ENCODE measurements at places on chromosomes 2 and 18. TPM values are rescaled to one million over a fixed set of nuclear protein-coding genes. Genes with fewer than 3 reads are reported as not detected.

- no peak overlapping the region for H3K27ac ChIP-seq
- H3K27me3 ChIP-seq, result peaks cover 34% of the 10 kb centered on the region
- H3K4me3 ChIP-seq, result no peak overlapping the region
- no peaks in the 10 kb centered on the region for H3K36me3 ChIP-seq
- DNase-seq, result no peak
Observed at GRCh38 chr2:101364878-101365277, 22.4 kb downstream of the CREG2 start.

Gene RESP18
- total RNA-seq, result not detected

Gene INHA
- total RNA-seq, result 0.54 TPM

GRCh38 chr2:236844711-236845110 is 241.0 kb upstream of the COPS8 start:
- no peak for DNase-seq
- no peak overlapping the region for H3K27ac ChIP-seq
- peaks cover 17% of the 10 kb centered on the region for H3K27me3 ChIP-seq
- no peak overlapping the region for H3K4me3 ChIP-seq
- H3K4me1 ChIP-seq, result no peaks in the 10 kb centered on the region

- H3K36me3 ChIP-seq, result no peaks in the 10 kb centered on the region
- H3K27me3 ChIP-seq, result no peaks in the 10 kb centered on the region
- no peak overlapping the region for H3K4me3 ChIP-seq
- DNase-seq, result no peak
- H3K4me1 ChIP-seq, result no peaks in the 10 kb centered on the region
Observed at GRCh38 chr2:151576080-151576479, 158.2 kb downstream of the NEB start.

Gene EDAR
- total RNA-seq, result not detected

Gene MAB21L4
- not detected for total RNA-seq

Gene RAPH1
- 47.7 TPM for total RNA-seq

- H3K36me3 ChIP-seq, result no peaks in the 10 kb centered on the region
- H3K4me3 ChIP-seq, result no peak overlapping the region
- no peak overlapping the region for H3K27ac ChIP-seq
- H3K4me1 ChIP-seq, result peaks cover 11% of the 10 kb centered on the region
Observed at GRCh38 chr2:110770404-110770958, 38.1 kb downstream of the ACOXL start.

DNA sequence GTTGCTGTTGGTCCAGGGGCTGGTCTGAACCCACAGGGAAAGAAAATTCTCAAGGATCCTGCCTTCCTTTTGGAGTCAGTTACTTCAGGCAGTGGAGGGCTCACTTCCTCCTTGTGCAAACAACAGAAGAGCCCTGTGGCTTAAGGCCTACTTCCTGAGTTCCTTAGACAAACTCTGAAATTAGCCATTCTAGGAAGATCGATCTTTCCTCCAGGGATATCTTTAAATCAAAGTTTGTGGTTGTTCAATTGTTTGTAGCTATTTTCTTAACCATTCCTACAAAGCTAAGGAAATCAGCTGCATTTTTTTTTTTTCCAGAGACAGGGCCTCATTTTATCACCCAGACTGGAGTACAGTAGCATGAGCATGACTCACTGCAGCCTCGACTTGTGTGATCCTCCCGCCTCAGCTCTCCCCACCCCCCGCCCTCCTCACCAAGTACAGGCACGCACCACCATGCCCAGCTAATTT is 156.0 kb downstream of the TANC1 start:
- peaks cover 68% of the 10 kb centered on the region for H3K4me1 ChIP-seq
- peaks cover 4% of the 10 kb centered on the region for H3K27me3 ChIP-seq
- H3K4me3 ChIP-seq, result peak overlapping the region; percentile 64
- H3K27ac ChIP-seq, result peak overlapping the region; percentile 96

- no peaks in the 10 kb centered on the region for H3K4me1 ChIP-seq
- no peaks in the 10 kb centered on the region for H3K36me3 ChIP-seq
- H3K27me3 ChIP-seq, result peaks cover 2% of the 10 kb centered on the region
- DNase-seq, result no peak
- no peak overlapping the region for H3K4me3 ChIP-seq
Observed at GRCh38 chr18:34637094-34637801, 72.8 kb upstream of the DTNA start.

- H3K27me3 ChIP-seq, result peaks cover 17% of the 10 kb centered on the region
- no peak for DNase-seq
- peaks cover 7% of the 10 kb centered on the region for H3K4me1 ChIP-seq
Observed at GRCh38 chr2:73822276-73822675, 6.5 kb upstream of the STAMBP start.

GRCh38 chr18:13294309-13294708 is 75.7 kb downstream of the LDLRAD4 start:
- no peak for DNase-seq
- peaks cover 3% of the 10 kb centered on the region for H3K27me3 ChIP-seq
- no peak overlapping the region for H3K27ac ChIP-seq
- no peak overlapping the region for H3K4me3 ChIP-seq
- H3K36me3 ChIP-seq, result no peaks in the 10 kb centered on the region

DNA sequence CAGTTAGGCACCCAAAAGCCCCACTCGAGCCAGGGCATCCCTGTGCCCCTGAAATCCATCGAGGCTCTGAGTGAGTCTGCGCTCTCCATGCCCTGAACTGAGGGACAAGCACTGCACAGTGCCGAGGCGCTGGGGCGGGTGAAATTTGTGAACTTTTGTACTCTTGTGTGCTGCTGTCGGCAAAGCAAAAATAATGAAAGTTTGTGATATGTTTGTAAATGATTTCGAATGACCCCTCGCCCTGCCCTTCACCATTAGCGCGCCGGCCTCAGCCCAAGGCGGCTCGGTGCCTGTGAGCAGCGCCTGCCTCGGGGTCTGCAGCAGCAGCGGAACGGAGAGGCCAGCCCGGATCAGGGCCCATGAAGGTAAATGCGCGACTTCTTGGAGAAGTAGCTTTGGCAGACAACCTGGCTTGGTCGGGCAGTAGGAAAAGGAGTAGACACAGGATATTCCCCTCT is 1.8 kb upstream of the HOXD4 start:
- H3K36me3 ChIP-seq, result no peaks in the 10 kb centered on the region
- H3K27ac ChIP-seq, result no peak overlapping the region
- DNase-seq, result no peak
- peaks cover 72% of the 10 kb centered on the region for H3K27me3 ChIP-seq
- no peak overlapping the region for H3K4me3 ChIP-seq
- H3K4me1 ChIP-seq, result peaks cover 17% of the 10 kb centered on the region

DNA sequence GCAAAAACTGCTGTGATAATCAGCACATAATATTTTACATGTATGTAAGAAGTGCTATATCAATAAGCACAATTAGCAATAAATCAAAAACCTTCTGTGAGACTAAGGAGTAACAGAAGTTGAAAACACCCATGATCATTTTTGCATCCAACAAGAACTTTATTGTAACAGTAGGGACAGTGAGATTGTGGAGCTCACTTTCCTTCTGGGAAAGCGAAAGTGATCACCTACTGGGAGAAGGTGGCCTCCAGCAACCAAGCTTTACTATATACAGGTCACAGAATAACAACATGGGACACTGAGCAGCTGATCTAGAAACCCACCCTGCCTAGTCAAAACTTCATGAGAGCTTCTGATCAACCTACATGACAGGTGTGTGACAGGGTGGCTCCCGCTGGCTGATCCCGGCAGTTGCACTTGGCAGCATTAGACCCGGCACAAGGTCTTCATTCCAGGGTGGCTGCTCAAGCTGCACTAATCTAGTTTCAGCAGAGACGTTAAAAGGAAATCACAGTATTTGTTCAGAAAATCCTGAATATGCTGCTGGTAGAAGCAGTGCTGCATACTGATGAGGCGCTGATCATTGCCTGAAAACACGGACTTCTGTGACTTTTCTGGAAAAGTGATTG is 63.5 kb upstream of the ARL5A start:
- H3K27me3 ChIP-seq, result peaks cover 6% of the 10 kb centered on the region
- H3K27ac ChIP-seq, result no peak overlapping the region
- H3K4me3 ChIP-seq, result no peak overlapping the region
- 0 out of 2 replicates have a peak, but pooled peaks cover 3% of the 10 kb centered on the region for H3K36me3 ChIP-seq
- no peaks in the 10 kb centered on the region for H3K4me1 ChIP-seq
- DNase-seq, result no peak

- H3K4me3 ChIP-seq, result no peak overlapping the region
- DNase-seq, result no peak
- peaks cover 76% of the 10 kb centered on the region for H3K36me3 ChIP-seq
- H3K27me3 ChIP-seq, result no peaks in the 10 kb centered on the region
Observed at GRCh38 chr18:23530195-23530594, 26.9 kb downstream of the RMC1 start.

DNA sequence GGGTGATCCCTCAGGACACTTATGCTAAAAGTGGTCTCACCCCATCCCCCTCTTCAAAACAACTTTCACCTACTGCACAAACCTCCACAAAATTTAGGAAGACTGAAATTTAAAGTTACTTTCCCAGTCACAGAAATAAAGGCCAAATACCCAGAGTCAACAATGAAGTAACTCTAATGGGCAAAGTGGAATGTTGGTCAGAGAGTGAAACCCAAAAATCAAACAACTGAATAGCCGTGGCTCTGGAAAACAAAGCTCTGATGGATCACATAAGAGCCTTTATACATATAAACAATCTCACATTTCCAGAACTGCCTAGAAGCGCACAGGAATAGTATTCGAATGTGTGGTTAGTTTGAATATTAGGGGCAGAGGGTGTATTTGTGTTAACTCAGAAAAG is 4.7 kb downstream of the ACVR1 start:
- DNase-seq, result no peak
- peaks cover 8% of the 10 kb centered on the region for H3K36me3 ChIP-seq
- H3K4me3 ChIP-seq, result no peak overlapping the region
- no peak overlapping the region for H3K27ac ChIP-seq
- H3K4me1 ChIP-seq, result peaks cover 76% of the 10 kb centered on the region

DNA sequence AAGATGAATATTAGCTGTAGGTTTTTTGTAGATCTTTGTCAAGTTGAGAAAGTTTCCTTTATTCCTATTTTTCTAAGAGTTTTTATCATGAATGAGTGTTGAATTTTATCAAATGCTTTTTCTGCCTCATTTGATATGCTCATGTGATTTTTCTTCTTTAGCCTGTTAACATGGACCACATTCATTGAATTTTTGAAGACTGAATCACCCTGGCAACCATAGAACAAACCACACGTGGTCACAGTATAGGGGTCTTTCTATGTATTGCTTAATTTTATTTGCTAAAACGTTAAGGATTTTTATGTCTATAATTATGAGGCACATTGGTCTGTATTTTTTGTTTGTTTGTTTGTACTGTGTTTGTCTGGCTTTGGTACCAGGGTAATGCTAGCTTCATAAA is 201.7 kb upstream of the CWC22 start:
- H3K27ac ChIP-seq, result peak overlapping the region; percentile 61
- DNase-seq, result no peak
- no peaks in the 10 kb centered on the region for H3K27me3 ChIP-seq
- no peaks in the 10 kb centered on the region for H3K36me3 ChIP-seq
- peaks cover 29% of the 10 kb centered on the region for H3K4me1 ChIP-seq
- H3K4me3 ChIP-seq, result no peak overlapping the region

DNA sequence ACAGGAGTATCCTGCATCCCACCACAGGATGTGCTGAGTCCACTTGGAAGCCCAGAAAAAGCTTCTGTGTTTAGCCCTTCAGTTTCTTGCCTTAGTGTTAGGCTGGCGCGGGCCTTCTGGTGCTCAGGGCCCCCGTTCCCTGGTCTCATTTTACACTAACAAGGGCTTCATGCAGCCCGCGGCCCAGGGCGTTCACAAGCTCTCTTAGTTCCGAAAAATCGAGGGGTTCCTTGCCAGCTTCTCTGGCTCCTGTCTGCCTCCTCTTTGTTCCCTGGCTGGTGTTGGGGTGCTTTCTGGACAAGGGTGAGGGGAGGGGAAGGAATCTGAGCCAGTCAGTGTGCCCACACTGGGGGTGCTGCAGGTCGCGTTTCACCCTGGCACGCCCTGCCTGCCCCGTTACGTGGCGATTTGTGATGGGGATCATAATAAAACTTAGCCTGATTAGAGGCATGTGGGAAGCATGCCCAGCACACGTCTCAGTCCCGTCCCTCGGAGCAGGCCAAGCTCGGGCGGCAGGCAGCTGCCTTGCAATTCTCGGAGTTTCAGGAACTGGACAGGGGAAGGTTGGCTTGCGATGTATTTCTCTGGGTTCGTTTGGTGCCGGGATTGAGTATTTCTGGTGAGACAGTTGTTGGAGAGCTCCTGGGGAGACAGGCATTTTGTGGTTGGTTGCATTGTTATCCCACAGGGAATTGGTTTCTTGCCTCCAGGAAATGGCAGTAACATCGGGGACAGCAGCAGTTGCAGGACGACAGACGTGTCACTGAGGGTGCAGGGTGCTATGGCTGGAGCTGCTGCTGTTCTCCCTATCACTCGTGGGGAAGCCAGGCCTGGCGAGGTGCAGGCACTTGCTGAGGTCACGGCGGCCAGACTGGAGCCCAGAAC is 22.9 kb downstream of the SH3BP4 start:
- H3K36me3 ChIP-seq, result peaks cover 61% of the 10 kb centered on the region
- H3K4me3 ChIP-seq, result peak overlapping the region; percentile 31
- peak overlapping the region; percentile 77 for H3K27ac ChIP-seq
- peaks cover 11% of the 10 kb centered on the region for H3K27me3 ChIP-seq
- peak; percentile 71 for DNase-seq

GRCh38 chr2:41894563-41895333 is 153.1 kb upstream of the PKDCC start:
- H3K27me3 ChIP-seq, result peaks cover 23% of the 10 kb centered on the region
- no peak overlapping the region for H3K27ac ChIP-seq
- no peaks in the 10 kb centered on the region for H3K4me1 ChIP-seq
- DNase-seq, result no peak
- no peak overlapping the region for H3K4me3 ChIP-seq

DNA sequence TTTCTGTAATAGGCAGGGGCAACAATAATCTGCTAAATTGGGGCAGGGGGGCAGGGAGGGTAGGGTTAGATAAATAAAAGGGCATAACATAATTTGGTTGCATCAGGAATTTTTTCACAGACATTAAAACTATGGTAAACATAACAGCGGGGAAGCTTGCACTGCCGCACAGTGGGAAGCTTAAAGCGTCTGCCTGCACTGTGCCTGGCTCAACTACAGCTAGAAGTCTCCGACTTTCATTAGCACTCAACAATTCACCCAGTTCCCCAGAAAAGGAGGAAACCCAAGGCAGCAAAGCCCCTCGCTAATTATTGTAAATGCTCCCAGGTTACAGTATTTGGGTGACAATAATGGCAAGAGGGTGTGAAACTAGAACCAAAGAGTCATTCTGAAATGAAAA is 562.9 kb downstream of the ARHGAP15 start:
- H3K27me3 ChIP-seq, result no peaks in the 10 kb centered on the region
- no peaks in the 10 kb centered on the region for H3K36me3 ChIP-seq
- DNase-seq, result no peak
- peaks cover 20% of the 10 kb centered on the region for H3K4me1 ChIP-seq

Gene BCL11A
- 1.8 TPM for total RNA-seq

All from HFFc6 (cell line).